NK-92 treated with Interleukin-12 subunit alpha and Interleukin-12 subunit beta, amount 100 ng/mL, for 24 hours (cell line): ENCODE measurements at places on chromosomes 7 and 10.

GRCh38 chr10:128310971-128311658, 184.9 kb upstream of the MKI67 start:
- no peak for DNase-seq

- no peak for DNase-seq
Observed at GRCh38 chr10:84944187-84944586, 615.8 kb downstream of the CCSER2 start.

DNA sequence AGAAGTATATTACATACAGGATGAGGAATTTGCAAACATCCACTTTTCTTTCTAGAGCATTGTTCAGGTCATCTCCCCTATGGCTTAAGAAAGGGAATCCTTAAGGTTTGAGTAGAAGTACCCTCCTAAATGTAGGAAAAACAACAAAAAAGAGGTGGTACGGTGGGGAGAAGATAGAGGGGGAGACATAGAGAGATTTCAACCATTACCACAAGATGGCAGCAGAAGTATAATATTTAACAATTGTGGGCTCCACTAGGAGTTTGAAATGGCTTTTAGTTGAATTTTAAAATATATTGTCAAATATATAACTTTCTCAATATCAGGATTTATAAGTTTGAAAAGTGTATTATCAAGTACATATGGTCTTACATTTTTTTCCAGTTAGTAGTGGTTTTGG, 72.7 kb upstream of the PRKG1 start:
- DNase-seq = no peak

- DNase-seq = no peak
Observed at GRCh38 chr10:92124020-92124419, 166.9 kb downstream of the CPEB3 start.

DNA sequence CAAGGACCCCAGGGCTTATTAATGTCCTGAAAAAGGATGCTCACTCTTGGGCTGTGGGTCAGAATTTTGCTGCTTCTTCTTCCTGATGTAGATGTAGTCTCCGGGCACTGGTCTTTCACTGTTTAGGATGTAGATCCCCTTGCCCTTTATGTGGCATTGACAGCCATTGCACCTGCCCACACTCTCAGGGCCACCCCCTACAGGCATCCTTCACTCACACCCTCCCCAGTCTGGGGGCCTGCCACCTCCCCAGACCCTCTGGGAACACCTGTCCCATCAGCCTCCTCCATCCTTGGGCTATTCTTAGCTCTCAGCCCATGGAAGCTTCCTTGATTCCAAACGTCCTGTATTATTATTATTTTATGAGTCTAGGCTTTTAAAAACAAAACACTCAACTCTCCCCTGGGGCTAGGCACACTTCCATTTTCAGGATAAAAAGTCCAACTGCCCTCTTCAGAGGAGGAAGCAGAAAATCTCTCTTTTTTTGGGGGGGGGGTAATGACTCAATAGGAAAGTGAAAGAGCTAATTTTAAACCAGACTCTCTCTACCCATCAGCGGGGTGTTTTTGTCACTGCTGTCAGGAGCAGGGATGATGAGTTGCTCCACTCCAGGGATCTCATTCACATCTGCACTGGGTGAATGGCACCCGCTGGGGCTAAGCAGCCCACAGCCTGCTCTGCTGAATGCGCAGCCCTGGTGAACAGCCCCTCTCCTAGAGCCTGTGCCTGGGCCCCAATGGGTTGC, 11.5 kb upstream of the KLRG2 start:
- no peak for DNase-seq

- DNase-seq = no peak
Observed at GRCh38 chr7:142540371-142540770, 208.9 kb upstream of the PRSS1 start.

- no peak for DNase-seq
Observed at GRCh38 chr10:80156216-80156615, 23.7 kb downstream of the PLAC9 start.

DNA sequence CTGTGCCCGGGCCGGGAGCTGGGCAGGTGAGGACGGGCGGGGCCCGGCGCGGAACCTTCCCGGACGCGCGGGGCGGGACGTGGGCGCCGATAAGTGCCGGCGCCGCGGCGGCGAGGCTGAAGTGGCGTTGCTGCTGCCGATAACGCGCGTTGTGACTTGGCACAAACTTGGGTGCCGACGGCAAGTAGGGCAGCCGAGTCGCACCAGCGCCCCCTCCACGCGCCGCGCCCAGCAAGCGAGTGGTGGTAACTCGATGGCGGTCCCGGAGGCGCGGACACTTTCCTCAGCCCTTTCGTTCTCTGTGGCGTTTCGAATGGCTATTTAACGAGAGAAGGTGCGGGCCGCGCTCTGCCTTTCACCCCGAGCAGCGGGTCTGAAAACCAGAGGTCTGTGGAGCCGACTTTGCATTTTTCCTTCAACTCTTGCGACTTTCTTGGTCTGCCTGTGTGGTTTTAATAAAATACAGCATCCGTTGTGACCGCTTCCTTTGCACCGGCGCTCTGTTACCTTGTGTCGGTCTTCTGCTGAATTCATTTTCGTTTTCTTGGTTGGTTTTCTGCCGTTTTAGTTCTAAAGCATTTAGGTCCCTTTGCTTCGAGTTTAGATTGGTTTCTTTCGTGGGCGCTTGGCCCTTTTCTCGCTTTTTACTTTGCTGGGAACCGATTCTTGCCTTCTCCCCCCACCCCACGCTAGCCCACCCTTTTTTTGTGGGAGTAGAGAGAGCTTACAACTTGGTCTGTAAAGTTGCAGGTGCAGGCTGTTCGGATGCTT, 701 bp downstream of the STK17A start:
- DNase-seq = peak; percentile 49

- no peak for DNase-seq
Observed at GRCh38 chr7:53350241-53350640, 314.8 kb downstream of the POM121L12 start.

GRCh38 chr10:48523212-48523819, 81.6 kb downstream of the ARHGAP22 start:
- DNase-seq = no peak

GRCh38 chr7:26612742-26613141, 251.6 kb downstream of the SKAP2 start:
- no peak for DNase-seq

GRCh38 chr7:30468041-30468440, 10.5 kb downstream of the NOD1 start:
- DNase-seq = no peak

DNA sequence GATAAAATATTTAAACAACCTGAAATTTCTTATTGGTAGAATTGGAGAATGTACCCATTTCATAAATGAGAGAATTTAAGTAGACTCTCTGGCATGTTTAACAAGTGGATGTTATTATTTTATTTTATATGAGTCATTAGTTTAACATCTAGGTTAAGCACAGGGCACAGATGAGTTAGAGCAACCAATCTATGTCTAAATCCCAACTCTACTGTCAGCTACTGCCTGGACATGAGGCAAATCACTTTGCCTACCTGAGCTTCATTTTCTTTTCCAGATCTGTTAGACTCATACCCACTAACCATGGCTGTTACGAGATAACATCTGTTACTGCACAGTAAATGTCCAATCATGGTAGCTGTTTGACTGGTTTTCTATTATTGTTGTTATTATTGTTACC, 251.1 kb downstream of the INHBA start:
- DNase-seq = no peak

- no peak for DNase-seq
Observed at GRCh38 chr10:112834751-112835181, 115.3 kb upstream of the TCF7L2 start.

GRCh38 chr10:102246261-102246660, 929 bp downstream of the GBF1 start:
- DNase-seq = no peak

DNA sequence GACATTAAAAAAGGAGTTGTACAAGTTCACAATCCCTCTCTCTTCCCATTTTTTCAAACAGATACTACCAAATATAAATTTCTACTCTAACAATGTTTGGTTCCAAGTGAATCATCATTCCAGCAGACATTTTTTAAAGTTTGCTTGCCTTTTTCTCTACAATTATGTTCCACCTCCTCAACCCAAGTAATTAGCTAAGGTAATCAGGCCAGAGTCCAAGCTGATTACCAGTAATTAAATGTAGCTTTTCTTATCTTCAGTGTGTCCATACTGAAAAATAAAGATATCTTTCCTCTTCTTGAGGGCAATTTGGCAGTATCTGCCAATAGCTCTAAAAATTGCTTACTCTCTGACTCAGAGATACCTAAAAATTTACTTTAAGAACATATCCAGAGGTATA, 126.0 kb downstream of the ITGB8 start:
- no peak for DNase-seq

- no peak for DNase-seq
Observed at GRCh38 chr10:119425102-119425880, 117.2 kb downstream of the RGS10 start.

DNA sequence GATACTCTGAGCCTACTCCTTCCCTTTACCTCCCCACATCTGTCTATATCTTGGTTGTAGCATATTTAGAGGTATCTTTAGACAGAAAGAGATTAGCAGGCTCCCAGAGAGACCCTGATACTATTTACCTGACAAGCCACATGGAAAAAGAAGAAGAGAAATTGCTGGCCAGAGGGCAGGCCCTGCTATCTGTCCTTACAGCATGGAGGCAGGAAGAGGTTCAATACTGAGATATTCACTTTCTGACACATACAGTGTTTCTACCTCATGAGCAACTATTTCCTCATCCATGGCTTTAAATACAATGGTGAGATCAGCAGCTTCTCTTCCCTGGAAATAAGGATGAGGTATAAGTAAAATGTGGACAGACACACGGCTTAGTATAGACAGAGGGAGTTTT, 33.9 kb upstream of the TSPAN13 start:
- DNase-seq = no peak

GRCh38 chr7:20208651-20209307, 8.4 kb downstream of the MACC1 start:
- no peak for DNase-seq

GRCh38 chr7:44138698-44139097, 2.4 kb downstream of the MYL7 start:
- DNase-seq = no peak

GRCh38 chr10:7475046-7475911, 64.4 kb upstream of the SFMBT2 start:
- DNase-seq = no peak

DNA sequence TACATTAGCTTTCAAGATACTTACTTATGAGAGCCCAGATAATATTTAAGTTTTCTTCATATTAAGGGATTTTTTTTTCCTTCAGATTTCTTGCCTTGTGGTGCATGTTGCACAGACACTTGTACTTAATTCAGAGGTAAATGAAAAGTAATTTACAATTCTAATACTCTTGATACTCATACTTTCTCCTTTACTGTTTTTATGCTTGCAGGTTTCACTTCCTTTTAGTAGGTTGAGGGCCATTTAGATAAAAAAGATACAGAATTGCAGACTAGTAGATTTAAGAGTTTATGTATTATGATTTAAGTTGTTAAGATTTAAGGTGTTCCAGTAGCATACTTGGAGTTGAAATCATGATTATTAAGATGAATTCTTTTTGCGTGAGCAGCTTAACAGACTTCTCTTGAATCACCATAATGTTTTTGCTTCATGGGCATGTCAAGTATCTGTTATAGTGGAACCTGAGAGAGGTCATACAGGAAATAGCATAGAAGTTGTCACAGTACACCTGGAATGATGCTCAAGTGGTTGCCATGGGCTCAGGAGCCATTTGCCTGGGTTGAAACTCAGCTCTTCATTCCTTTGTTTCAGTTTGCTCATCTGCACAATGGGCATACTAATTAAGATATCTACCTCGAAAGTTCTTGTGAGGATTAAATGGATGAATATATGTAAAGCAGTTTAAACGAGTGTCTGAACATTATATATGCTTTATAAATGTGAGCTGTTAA, 174.8 kb upstream of the PRPS1L1 start:
- no peak for DNase-seq

DNA sequence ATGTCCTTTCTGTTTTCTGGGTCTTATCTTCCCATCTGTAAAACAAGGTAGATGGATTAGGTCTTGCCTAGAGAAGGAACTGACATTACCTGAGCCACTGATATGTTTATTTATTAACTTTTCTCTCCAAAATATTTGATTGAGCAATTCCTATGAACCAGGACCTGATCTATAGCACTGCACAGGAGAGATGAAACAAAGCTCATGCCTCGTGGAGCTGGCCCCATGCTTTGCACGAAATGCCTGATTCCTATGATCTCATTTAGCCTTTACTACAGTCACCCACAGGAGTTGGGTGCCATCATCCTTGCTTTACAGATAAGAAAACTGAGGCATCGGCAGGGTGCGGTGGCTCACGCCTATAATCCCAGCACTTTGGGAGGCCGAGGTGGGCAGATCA, 48.2 kb upstream of the ZMIZ1 start:
- DNase-seq = no peak

- DNase-seq = no peak
Observed at GRCh38 chr10:118960157-118961090, 69.1 kb upstream of the NANOS1 start.

GRCh38 chr10:121654021-121654545, 55.8 kb upstream of the FGFR2 start:
- DNase-seq = no peak

GRCh38 chr7:26567266-26567665, 275.6 kb downstream of the SNX10 start:
- no peak for DNase-seq

DNA sequence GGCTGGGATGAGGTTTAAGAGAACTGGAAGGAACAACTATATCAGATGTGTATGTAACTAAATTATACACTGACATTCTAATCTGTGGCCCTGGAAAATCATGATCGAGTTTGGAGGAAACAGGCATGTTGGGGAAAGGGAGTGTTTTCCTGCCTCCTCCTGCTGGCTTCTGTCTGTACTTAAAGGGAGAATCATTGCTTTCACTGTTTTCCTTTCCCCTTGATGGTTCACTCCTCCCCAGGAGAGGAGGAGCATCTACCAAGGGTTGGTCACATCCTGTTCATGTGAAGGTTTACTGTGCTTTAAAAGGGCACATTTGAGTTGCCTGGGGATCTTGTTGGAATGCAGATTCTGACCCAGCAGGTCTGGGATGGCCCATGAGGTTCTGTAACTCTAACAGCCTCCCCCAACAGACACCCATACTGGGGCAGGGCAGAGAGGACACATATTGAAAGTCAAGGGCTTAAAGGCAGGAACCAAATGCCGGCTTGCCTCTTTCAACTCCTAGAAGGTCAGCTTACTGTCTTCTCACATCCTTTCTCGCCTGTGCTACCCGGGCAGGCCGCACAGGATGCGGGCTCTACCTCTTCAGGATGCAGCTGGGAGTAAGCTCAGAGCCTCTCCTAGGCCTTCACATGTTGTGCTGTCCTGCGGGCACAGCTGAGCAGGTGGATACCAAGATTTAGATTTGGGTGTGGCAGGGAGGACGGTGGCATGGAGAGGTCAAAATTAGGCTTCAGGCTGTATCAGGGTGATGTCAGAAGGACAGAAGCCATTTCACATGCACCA, 694.8 kb downstream of the KCNMA1 start:
- DNase-seq = no peak

- DNase-seq = no peak
Observed at GRCh38 chr10:26621889-26622711, 75.4 kb upstream of the PDSS1 start.

DNA sequence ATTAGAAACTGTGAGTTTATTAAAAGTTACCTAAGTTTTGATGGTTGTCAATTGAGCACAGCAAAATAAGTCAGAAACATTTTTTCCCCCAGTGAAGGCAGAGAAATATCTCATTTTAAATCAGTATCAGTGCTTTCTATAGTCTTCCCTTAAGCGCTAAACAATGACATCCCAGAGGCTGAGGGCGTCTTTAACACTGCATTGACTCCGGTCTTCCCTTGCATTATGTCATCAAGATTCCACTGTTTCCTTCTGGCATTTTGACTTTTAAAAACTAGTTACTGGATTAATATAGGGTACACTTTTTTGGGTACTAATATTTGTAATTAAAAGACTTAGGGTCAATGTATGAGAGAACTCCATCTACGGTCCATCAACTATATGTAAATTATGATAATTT, 3.9 kb downstream of the GLUD1 start:
- no peak for DNase-seq

GRCh38 chr10:97050956-97051496, 134.7 kb downstream of the SLIT1 start:
- no peak for DNase-seq
